Esophagus (tissue), 2 donors: ENCODE measurements at places on chromosomes 2 and 18. TPM values are rescaled to one million over a fixed set of nuclear protein-coding genes. Genes with fewer than 3 reads are reported as not detected.

Gene CAPN13
- polyA plus RNA-seq = 0.41 TPM

Gene TEX44
- polyA plus RNA-seq = not detected

Gene CROCC2
- 0.12 TPM for polyA plus RNA-seq

Gene STEAP3
- polyA plus RNA-seq = 9.6 TPM

Gene GNAL
- polyA plus RNA-seq = 2.1 TPM

Gene KRTCAP3
- 30.3 TPM for polyA plus RNA-seq

Gene PCBP1
- polyA plus RNA-seq = 323 TPM

Gene REEP1
- polyA plus RNA-seq = 2.9 TPM

Gene LRP2
- polyA plus RNA-seq = not detected

Gene SLC9A4
- polyA plus RNA-seq = 2.0 TPM

Gene C1QL2
- not detected for polyA plus RNA-seq

Gene SCYGR4
- polyA plus RNA-seq = not detected

Gene IL18RAP
- polyA plus RNA-seq = 0.55 TPM

Gene ITGB6
- polyA plus RNA-seq = 10.6 TPM

Gene MROH2A
- 0.22 TPM for polyA plus RNA-seq

Gene PKDCC
- 3.7 TPM for polyA plus RNA-seq

Gene CCNYL1
- polyA plus RNA-seq = 14.6 TPM

Gene MOCOS
- 4.2 TPM for polyA plus RNA-seq

Gene ADRA2B
- polyA plus RNA-seq = 0.98 TPM

Gene SERPINB12
- 1.4 TPM for polyA plus RNA-seq

Gene LHCGR
- polyA plus RNA-seq = 1.1 TPM
